PC-3 (cell line): ENCODE measurements at places on chromosomes 16 and 17. TPM values are rescaled to one million over a fixed set of nuclear protein-coding genes. Genes with fewer than 3 reads are reported as not detected.
A peak's percentile ranks its signal among the peaks of the same experiment; 100 is the strongest.

The SKAP1 gene
- not detected in 2 replicates for total RNA-seq

- no peak for DNase-seq
These were observed 12.9 kb upstream of the WFIKKN1 start for GRCh38 chr16:617855-618254.

DNA sequence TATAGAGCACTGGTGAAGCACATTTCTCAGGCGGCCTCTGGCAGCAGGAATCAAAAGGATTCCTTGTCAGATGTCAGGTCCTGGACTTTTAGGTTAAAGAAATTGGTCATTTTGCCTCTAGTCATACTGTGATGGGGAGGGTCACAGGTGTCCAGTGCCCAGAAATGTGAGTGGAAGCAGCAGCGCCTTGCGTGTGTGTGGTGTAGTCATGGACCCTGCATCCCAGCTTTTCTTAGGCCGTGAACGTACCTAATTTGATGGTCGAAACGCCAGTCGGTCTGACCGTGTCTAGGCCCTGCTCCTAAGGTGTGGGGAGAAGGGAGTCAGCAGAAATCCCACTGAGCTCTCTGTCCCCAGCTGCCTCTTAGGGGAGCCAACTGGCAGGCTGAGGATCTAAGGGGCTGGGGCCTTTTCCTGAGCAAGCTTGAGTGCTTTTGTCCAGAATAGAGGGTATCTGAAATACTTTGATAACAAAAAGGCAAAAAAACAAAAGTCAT, 32.0 kb downstream of the POLR3E start:
- no peak for DNase-seq

- peak; percentile 86 for DNase-seq
These were observed 1.5 kb upstream of the SREBF1 start for GRCh38 chr17:17837966-17838962.

DNA sequence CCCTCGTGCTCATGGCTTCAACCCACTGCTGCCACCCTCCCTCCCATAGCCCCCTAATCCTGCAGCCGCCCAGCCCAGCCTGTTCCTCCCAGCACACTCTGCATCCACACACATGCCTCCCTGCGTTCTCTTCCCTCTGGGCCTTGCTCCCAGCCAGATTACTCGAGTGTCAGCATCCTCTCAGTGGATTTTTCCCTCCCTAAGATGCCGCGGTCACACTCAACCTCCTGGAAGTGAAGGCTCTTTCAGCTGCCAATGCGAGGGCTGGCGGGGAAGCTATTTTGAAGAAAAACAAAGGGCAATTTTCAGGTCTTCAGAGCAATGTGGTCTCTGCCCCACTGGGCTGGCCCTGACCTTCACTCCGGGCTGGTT, 23.2 kb upstream of the CACNG5 start:
- no peak for DNase-seq

DNA sequence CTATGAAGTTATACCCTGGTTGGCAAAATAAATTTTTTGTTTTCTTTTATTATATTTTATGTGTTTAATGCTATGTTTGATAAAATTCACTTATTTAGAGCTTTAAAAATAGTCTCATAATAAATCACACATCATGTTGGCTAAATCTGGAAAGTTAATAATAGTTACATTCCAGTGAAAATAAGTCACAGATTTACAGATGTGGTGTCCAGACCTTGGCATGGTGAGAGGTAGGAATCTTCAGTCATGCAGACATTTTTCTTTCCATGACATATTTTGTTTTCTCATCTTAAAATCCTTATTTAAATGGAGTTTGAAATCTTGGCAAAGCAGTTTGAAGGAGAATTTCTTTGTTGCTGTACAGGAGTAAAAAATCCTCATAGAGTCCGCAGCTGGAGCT, 48.1 kb upstream of the GOSR1 start:
- no peak for DNase-seq

- DNase-seq: no peak
These were observed 29.5 kb upstream of the DNAI2 start for GRCh38 chr17:74244548-74244947.

DNA sequence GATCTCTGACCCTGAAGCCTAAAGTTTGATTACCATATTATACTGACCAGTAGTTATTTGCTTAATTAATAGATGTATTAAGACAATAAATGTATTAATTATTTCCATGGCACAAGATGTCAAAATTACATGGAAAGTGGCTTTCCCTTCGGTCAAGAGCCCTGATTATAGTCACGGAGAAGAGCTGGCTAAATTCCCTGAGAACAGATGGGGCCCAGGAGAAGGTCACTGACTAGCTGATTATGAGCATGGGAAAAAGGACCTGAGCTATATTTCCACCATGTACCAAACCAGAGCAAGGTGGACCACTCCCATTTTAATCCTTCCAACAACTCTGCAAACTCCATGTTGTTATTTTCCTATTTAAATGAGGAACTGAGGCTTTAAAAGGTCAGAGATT, 12.9 kb upstream of the MYO18A start:
- no peak for DNase-seq

DNA sequence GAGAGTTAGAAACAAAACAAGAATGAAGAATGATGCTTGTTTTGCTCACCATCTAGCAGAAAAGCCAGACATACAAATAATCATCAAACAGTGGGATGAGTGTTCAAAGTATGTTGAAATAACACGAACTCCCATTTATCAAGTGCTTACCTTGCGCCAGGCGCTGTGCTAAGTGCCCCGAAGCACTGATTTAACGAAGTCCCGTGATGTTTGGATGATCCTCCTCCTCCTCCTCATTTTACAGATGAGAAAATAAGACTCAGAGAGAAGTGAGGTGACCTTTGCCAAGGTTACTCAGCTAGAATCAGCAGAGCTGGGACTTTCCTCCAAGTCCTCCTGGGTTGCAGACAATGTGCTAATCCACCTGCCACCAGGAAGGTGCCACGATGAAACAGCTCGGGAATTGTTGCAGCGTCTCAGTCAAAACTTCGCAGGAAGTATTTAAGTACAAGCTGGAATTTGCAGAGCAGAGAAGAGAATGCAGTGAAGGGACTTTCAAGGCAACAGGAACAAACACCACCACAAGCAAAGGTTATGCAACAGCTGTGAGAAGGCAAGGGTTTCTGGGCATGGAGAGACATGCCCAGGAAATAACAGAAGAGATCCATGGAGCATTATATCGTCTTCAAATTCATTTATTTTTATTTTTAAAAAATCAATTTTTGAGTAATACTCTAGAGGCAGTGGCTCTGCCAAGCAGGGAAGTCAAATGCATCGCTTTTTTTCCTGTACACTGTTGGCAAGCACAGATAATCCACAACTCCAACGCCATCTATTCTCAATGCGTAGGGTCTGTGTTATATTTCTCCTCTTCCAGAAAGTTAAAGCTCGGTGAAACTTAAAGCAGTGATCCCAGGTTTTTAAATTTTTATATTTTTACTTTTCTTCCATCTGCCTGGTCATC, 11.1 kb downstream of the PRCD start:
- DNase-seq: peak; percentile 18

- DNase-seq: no peak
These were observed 48.7 kb downstream of the RGS9 start for GRCh38 chr17:65185668-65186382.

The SLC2A4 gene
- 0.29 TPM in 1 of 2 replicates, not detected in the other for total RNA-seq

DNA sequence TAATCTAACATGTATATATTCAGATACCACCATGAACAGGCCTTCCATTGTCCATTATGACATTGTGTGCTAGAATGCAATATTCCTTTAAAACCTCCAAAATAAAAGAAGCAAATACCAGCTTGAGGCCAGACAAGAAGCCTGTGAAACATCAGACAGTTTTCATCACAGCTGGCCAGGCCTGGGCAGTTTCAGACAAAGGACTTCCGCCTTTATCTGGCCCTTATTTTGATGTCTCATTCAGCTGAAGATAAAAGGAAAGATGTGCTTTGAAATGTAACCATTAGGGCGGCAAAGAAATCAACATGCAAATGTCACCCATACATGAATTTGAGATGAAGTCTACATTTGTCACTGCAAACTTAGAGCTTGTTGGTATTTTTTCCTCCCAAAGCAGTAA, 737.5 kb downstream of the KCNJ2 start:
- no peak for DNase-seq

The KRT25 gene
- total RNA-seq: not detected in 2 replicates

GRCh38 chr16:89319631-89319885, 102.1 kb downstream of the ZNF778 start:
- DNase-seq: no peak

The PDIA2 gene
- not detected in 2 replicates for total RNA-seq

The MT3 gene
- total RNA-seq: not detected in 2 replicates

- DNase-seq: no peak
These were observed 1.9 kb downstream of the RASL10B start for GRCh38 chr17:35733366-35733765.

- DNase-seq: peak; percentile 78
These were observed 30.3 kb upstream of the MYO15B start for GRCh38 chr17:75557075-75557851.

GRCh38 chr17:75371339-75371738, 34.1 kb downstream of the GRB2 start:
- DNase-seq: no peak

- no peak for DNase-seq
These were observed 9.3 kb upstream of the WBP2 start for GRCh38 chr17:75864448-75864871.

The TBC1D3G gene
- total RNA-seq: not detected in 2 replicates

DNA sequence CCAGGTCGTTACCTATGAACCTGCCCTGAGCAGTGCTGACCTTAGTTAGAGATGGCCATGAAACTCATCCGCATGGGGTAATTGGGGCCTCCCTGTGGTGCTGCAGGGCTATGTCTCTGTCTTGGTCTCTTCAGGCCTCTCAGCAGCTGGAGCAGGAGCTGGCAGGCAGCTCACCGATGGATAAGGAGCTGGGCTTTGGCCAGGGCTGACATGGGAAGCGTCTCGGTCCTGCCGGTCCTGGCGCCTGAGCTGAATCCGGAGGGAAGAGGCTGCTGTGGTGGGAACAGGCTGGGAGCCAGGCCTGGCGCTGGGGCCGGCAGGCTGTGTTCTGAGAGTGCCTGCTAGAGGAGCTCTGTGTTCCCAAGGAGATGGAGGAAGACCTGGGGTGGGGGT, 10.1 kb downstream of the IL32 start:
- DNase-seq: no peak

DNA sequence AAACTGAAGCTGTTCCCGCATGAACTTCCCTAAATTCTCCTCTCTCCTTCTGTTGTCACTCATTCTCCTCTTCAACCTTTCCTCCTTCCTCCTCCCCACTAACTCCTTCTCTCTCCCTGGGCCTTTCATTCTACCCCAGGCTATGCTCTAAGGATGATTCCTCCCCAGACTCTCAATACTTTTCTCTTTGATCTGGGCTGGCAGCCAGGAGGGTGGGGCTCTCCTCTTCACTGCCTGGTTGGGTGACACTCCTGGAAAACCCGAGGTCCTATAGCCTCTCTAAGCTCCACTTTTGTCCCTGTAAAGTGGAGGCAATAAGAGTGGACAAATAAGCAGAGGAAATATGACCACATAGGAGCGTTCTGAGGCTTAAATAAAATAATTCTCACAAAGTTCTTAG, 46.2 kb downstream of the HSD17B2 start:
- DNase-seq: no peak

DNA sequence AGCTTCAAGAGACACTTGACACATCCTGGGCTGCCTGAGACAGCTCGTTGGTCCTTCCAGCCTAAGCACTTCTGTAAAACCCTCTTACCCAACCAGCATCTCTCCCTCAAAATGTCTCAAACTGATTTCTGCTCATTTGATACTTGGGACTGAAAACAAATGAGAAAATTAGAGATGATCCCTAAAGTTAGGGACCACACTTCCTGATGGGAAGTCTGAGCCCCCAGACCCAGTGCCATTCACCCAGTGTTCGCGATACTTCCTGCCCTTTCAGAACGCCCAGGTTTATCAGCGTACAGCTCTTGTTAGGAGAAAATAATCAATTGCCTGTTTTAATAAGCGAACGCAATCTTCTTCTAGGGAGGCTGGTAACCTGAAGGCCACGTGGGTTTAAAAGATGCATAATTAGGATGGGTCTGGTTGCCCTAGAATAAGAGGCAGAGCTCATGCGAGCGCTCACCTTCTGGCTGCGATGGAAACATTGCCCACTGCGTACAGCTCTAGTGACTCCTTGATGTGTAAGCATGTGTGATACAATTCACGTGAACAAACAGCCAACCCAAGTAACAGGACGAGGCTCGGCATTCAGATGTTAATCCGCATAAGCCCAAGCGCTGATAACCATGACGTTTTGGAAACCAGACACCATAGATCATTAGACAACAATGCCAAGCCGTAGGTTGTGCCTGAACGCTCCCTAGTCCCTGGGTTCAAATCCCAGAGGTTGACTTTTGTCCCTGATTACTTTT, 213.1 kb downstream of the FOXL1 start:
- DNase-seq: no peak
